ENCODE measurements at places on chromosomes 7 and 10.

- DNase-seq: peak; percentile 5
These were observed 48.5 kb downstream of the SMKR1 start for GRCh38 chr7:129550693-129551360.

GRCh38 chr10:132452216-132452650 is 55.2 kb downstream of the PWWP2B start:
- no peak for DNase-seq

DNA sequence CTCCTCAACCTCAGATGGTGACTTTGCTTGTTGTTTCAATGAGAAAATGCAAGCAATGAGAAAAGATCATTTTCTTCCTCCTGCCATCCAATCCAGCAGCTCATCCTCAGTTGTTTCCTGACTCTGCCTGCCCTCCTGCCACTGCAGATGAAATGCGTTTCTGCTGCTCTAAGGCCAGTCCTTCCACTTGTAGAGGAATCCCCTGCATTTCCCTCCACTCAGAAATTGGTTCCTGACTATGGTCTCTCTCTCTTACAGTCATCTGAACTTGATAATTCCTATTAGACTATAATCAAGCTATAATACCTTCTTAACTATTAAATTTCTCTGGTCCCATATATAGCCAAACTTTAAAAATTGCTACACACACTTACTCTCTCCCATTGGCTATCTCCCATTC is 14.4 kb downstream of the ITGA8 start:
- DNase-seq: no peak

DNA sequence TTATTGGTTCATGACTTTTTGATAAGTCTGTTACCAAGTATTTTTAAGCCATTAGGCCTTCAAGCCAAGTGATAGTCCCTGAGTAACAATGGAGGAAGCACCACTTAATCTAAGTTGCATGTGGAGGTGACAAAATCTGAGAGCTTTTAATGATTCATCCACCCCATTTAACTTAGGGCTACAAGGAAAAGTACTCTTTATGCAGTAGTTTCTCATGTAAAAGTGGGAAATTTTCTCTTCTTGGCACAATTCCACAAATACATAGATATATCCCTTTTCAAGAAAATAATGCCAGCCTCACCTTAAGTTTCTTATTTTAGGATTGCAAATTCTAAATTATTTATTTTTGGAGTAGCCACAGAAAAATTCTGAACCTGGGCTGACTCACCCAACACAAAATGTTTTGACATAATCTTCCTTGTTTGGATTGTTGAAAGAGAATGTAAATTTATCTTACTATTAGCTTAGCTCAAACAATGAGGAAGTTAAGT is 85.7 kb downstream of the SUGCT start:
- DNase-seq: peak; percentile 67

- DNase-seq: no peak
These were observed 35.6 kb upstream of the C10orf90 start for GRCh38 chr10:126705951-126706565.

GRCh38 chr10:1048349-1048731 is 579 bp downstream of the IDI1 start:
- DNase-seq: peak; percentile 49

DNA sequence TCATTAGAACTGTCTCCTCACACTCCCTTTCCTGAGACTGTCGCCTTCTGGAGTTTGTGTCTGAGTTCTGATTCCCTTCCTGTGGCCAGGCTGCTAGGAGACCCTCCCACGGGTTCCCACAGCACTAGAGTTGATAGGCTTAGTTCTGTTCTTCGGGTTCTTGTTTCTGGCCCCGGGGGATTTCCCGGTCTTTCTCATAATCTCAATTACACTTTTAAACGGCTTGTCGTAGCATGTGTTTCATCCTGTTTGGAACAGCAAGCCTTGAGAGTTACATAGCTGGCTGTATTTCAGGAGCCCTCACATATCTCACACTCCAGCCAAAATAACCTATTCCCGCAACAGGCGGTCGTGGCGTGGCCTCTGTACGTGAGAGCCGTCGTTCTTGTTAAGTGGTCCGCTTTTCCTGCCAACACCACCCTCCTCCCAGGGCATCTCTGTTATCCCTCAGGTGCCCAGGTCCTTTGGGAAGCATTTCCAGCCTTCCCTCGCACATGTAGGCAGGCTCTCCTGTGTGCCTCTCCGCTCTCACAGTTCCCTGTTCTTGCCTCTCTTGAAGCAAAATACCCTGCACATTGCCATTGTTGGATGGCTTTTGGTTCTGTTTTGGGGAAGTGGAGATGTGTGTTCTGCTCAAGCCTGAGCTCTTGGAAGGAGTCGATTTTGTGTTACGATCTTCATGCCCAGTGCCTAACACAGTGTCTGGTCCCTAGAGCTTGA is 46.0 kb downstream of the CDC123 start:
- peak; percentile 55 for DNase-seq

- DNase-seq: no peak
These were observed 846.7 kb downstream of the NXPH1 start for GRCh38 chr7:9280088-9280487.

GRCh38 chr7:128347647-128348097 is 4.0 kb upstream of the RBM28 start:
- DNase-seq: peak; percentile 34

DNA sequence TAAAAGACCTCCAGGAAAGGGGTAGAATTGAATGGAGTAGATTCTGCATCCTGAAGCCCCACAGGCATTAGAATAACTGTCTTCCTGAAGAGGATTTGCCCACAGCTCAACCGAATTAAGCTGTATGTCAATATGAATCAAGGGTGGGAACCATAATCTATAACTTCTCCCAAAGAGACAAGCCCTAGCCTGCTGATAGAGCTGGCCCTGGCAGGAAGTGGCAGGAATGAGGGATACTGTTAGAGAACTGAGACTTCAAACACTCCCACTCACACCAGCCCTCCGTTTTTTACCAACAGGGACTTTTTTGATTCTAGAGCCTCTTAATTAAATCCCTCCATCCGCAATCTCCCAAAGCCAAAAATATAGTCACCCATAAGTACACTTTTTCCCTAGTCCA is 12.2 kb upstream of the DUSP5 start:
- DNase-seq: no peak

DNA sequence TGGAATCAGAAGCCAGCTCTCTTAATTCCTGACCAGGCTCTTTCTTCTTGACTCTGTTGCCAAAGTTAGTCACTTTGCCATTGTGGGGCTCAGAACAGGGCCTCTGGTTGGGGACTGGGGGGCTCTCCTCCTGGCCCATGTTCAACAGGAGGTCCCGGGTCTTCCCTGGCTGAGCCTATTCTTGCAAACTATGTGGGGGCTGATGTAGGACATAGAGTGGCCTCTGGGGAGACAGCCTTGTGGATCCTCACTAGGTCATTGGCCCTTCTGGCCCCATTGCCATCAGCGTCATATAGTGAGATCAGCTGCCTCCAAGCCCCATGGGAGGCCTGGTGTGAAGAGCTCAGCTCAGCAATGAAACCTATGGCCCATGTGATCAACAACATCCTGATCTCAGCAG is 77.6 kb upstream of the LEP start:
- DNase-seq: no peak

- DNase-seq: no peak
These were observed 1.4 kb upstream of the GIMAP5 start for GRCh38 chr7:150735596-150736358.

- DNase-seq: no peak
These were observed 64.5 kb downstream of the ADCYAP1R1 start for GRCh38 chr7:31116615-31117014.

DNA sequence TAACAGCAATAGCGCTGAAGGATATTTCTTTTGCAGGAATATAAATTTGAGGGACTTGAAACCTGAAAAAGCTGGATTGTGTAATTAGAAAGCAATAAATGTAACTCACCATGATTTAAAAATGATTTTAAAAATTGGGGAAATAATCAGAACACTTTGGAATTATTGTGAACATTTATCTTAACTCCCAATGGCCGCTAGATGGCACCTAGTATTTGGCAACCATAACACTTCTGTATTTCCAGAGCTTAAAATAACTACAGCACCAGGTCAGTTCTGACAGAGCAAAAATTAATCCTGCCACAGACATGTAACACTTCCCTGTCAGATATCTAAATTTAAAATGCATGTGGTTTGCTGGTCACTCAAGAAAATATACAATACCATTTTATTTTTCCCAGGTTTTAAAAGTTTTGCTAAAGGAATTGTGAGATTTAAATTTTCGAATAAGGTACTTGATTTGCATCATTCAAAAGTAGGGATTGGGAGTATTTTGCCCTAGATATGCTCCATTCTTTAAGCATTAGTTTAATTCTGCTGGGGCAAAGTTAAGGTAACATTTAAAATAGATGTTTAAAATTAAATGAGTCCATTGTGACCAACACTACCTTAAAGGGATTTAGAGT is 144.5 kb downstream of the PPP1R3A start:
- peak; percentile 64 for DNase-seq

DNA sequence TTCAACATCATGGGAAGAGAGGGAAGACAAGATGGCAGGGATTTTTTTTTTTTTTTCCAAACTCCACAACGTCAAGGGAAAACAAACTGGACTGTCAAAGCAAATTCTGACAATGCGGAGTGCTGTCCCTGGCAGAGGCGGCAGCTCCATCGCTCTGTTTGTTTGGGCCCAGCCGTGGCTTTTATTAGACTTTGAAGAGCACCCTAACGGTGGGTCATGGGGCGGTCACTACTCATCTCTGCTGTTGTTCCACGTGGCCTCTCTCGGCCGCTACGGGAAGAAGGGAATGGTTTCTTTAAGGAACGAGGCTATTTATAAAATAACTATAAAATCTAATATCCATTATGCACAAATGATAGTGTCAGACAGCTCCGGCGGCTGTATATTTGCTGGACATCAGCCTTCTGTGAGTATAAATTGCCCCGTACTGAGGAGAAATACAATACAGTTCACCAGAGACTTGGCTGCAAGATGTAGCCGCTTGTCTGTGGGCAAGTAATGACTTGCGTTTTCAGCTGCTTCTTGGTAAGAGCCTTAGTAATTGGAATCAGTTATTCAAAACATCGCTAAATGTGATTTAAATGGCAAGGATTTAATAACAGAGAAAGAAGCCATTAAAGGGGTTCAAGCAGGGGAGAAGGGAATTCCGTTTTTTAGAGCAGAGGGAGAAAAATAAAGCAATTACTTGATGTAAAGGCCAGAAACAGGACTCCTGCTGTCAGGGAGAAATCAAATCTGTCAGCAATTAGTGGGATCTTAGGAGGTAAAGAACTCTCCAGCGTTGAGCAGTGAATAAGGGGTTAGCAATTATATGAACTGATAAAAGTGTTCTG is 61.7 kb upstream of the RAB11FIP2 start:
- DNase-seq: peak; percentile 64

DNA sequence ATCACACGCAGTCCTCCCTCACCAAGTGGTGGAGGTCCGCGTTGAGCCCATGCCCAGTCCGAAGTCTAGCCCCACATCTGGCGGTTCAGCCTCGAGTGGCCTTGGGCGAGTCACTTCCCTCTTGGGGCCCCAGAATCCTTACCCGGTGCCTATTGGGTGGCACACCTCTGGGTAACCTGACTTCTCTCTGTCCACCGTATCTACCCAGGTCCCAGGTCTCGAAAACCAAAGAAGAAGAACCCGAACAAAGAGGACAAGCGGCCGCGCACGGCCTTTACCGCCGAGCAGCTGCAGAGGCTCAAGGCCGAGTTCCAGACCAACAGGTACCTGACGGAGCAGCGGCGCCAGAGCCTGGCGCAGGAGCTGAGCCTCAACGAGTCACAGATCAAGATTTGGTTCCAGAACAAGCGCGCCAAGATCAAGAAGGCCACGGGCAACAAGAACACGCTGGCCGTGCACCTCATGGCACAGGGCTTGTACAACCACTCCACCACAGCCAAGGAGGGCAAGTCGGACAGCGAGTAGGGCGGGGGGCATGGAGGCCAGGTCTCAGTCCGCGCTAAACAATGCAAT is 4.3 kb downstream of the EN2 start:
- no peak for DNase-seq

GRCh38 chr7:73971322-73971703 is 56.7 kb upstream of the ELN start:
- DNase-seq: no peak

DNA sequence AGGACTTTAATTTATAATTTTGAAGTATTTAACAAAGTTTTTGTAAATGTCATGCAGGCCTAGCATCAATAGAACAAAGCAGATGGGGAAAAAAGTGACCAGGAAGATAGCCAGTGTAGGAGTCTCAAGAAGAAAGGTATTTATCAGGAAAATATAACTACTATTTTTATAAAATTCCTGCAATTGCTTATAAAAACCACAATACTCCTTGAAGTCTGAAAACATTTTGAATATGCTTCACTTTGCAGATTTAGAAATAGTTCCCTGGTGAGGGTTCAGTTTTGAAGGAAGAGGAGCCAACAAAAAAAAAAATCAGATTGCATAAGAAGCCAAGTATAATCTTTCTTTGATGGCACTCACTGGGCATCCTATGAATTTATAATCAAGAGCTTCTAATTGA is 34.1 kb downstream of the MTERF1 start:
- DNase-seq: peak; percentile 42

GRCh38 chr10:70461397-70462348 is 16.9 kb upstream of the PALD1 start:
- DNase-seq: peak; percentile 54
